Stimulated activated CD8-positive, alpha-beta memory T cell treated with anti-CD3 and anti-CD28 coated beads, Interleukin-7, amount 100 ng/mL, for 1 hour (primary cell): ENCODE measurements at places on chromosomes 7 and 10.

GRCh38 chr7:25408012-25408687, 179.9 kb upstream of the NPVF start:
- no peak for DNase-seq

GRCh38 chr7:121436688-121437087, 40.6 kb upstream of the FAM3C start:
- no peak for DNase-seq

- DNase-seq: no peak
Measured at GRCh38 chr10:50988792-50989191, 85.5 kb upstream of the PRKG1 start.

DNA sequence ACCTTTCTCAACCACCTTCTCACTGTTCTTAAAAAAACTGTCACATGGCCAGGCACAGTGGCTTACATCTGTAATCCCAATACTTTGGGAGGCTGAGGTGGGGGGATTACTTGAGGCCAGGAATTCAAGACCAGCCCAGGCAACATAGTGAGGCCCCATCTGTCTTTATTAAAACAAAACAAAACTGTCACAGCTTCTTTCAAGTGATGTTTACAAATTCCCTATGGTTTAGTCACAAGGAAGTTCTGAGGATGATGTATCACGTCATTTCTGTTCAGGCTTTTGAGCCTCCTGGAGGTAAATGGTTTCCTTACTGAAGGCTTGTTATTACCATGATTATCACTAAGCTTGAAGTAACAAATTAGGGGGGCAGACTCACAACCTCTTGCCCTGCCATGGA, 186.2 kb downstream of the CFTR start:
- DNase-seq: no peak

DNA sequence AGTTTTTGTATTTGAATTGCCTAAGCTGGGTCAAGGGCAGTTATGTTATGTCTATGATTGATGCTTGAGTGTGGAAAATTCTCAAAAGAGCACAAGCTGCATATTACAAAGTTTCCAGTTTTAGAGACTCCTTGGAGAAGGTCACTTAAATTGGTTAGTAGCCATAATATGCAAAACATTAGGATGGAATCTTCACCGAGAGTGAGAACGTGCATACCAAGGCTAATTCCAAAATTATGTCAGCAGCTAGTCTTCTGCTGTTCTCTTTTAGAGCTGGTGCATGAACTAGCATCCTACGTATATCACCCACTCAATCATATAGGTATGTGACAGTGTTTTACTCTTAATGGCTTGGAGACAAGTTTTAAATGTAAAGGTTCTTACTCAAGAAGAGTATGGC, 49.2 kb downstream of the MKX start:
- no peak for DNase-seq

- no peak for DNase-seq
Measured at GRCh38 chr10:62459072-62459471, 84.9 kb downstream of the ZNF365 start.

DNA sequence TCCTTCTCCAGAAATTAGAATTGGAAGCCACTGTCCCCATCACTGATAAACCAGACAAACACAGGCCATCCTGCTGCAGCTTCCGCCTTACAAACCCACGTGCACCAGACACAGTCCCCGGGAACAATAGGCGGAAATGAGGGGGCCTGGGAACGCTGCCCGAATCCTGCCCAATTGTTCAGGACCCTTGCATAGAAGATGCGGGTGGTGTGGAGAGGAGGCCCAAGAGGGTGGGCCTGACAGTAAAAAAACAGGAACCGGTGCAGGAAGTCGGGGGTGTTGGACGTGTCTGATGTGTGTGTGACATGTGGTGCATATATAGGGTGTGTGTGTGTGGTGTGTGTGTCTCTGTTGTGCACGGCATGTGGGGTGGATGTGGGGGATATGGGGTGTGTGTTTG, 26.5 kb upstream of the CHST15 start:
- DNase-seq: no peak

DNA sequence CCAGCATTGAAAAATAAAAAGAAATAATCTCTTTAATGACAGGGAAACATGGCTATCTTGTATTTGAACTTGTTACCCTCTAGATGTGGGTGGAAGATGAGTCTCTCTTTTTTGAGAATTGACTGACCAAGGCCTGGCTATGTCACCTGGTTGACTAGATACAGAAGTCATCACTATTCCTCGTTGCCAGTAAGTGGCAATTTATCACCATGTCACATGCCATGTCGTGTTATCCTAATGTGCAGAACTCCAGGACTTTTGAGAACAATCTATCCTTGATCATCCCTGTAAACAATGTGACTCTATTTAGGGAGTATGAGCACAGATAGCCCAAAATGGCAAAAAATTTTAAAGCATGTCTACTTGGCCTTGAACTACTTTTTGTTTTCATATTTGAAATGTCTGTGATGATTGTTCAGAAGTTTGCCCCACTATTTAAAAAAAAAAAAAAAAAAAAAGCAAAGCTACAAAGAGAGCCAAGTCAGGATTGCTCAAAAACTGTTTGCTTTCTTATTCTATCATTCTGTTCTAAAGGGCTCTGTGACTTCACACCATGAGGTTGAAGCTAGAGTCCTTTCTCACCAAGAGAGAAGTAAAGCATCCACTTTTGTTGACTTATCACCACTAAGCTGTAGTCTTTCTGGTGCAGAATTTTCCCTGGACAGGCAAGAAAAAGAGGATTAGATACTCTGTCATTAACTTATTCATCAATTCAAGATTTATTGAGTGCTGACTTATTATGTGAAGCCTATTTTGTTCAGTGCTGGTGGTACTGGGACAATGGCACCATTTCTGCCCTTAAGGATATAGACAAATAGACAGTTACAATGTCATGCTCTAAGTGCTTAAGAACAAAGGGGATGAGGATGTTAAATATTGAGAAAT, 10.4 kb upstream of the WIPF3 start:
- DNase-seq: no peak

- DNase-seq: no peak
Measured at GRCh38 chr7:143374561-143374960, 6.6 kb upstream of the ZYX start.

GRCh38 chr10:55979203-55979602, 381.9 kb downstream of the ZWINT start:
- DNase-seq: no peak

DNA sequence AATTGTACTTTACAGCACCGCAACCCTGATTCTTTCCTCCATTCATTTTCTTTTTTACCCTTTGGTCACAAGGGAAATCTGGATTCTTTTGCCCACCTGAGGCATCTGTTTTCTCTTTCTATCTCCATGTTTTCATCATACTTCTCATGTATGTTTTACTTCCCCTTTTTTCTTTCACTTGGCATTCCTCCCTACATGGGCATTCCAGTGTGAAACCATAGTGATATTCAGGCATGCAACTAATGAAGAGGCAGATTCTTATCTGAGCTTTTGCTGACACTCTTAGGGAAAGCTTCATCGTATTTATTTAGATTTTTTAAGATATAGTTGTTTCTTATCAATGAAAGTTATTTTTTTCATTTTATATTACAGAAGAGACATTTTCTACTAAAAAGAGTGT, 405.2 kb upstream of the TEX47 start:
- DNase-seq: no peak

DNA sequence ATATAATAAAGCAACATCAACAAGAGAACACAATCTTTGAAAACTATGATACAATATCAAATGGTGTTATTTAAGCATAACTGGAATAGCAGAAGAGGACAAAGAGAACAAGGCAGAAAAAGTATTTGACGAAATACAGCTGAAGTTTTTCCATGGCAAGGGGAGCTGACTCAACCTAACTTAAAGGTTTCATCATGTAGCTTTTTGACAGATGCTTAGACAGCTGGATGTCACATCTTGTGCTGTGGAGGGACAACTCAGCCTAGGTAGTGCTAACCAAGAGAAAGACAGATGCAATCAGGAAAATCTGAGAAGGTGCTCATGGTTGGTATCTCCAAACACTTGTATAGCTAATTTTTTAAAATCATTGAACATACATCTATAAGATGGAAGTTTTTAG, 208.2 kb downstream of the TFEC start:
- DNase-seq: no peak

DNA sequence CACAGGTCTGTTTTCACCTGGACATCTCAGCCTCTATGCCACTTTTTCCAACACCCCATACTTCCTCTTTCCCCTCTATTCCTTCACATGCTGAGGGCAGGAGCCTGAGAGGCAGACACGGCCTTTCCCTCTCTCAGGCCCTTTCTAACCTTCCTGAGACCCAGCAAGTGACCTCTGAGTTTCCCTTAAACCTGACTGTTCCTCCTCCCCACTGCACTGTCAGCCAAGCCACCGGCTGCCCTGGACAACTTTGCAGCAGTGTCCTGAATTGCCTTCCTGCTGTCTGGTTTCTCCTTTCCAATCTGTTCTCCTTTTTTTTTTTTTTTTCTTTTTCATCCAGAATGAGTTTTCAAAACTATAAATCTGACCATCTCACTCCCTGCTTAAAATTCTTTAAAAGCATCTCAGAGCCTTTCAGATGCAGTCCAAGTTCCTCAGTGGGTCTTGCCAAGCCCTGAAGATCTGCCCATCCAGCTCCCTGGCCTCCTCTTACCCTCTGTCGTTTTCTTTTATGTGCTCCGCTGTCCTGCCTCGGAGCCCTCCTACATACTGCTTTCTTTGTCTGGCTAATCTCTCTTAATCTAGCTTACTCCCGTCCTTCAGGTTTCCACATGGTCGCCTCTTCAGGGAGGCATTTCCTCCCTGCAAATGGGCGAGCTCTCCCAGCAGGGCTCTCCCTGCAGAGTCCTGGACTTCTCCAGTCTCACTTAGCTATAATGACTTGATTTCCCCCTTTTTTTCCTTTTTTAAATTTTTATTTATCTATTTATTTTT, 30.5 kb downstream of the SLC13A4 start:
- no peak for DNase-seq

- no peak for DNase-seq
Measured at GRCh38 chr10:128096486-128097199, 29.6 kb downstream of the MKI67 start.

- no peak for DNase-seq
Measured at GRCh38 chr7:92794391-92794790, 42.0 kb downstream of the CDK6 start.

DNA sequence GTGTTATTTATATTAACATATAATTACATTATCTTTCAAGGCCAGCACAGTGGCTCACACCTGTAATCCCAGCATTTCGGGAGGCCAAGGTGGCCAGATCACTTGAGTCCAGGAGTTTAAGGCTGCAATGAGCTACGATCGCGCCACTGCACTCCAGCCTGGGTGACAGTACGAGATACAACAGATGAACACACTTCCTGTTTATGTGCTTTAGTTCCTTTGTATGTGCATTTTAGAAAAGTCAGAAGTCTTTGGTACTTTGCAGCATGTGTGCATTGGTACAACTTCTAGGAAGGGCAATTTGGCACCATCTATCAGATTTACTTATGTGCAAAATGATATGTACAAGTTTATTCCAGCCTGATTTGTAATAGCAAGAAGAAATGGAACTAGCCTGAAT, 13.3 kb downstream of the SLC35G1 start:
- no peak for DNase-seq

- no peak for DNase-seq
Measured at GRCh38 chr7:30159698-30160143, 24.9 kb downstream of the MTURN start.

DNA sequence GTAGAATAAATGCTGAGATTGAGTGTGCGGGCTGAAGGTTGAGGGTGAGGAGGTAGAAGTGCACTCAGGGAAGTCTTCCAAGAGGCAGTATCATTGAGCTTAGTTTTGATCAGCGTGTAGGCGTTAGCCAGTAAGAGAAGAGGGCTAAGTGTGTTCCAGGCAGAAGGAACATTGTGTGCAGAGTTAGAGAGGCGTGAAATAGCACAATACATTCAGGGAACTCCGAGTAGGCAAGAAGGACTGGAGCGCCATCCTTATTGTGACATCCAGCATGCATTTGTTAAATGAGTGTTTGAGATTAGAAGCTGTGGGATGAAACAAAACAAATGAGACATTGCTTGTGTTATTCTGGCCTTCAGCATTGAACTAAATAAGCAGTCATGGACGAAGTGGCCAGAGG, 140.9 kb upstream of the MKLN1 start:
- no peak for DNase-seq

DNA sequence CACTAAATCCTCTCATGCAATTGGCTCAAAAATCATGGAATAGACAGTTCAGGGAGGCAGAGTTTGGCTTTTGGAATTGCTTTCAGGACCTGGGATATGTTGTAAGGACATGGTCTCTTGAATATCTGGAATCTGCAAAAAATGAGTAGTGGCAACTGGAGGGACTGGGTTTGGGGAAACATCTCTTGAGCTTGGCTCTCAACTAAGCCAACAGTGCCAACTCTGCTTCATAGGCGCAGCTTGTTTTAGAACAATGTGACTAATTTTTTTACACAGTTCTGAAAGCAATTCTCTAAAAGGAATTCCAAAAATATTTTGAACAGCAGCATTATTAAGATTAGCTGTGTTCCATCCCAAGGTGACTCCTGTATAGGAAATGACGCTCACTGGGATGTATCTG, 121.5 kb upstream of the DPP6 start:
- DNase-seq: no peak

- no peak for DNase-seq
Measured at GRCh38 chr7:111229916-111230315, 139.0 kb downstream of the LRRN3 start.

DNA sequence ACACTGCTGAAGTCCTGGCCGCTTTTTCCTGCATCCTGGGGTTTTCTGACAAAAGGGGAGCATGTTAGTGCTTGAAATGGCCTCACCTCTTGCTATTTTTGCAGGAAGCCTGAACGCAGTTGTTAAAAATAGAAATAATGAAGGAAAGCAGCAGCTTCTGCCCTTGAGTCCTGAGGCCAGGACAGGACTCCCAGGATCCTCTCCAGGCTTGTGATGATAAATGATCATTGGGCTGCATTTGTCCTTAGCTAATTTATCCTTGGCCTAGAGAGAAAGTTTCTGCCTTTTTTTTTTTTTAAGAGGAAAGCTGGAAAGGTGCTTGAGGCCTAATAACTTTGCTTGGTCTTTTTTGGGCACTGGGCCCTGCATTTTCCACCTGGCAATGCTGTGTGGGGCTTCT, 17.7 kb upstream of the FAM20C start:
- no peak for DNase-seq

- DNase-seq: no peak
Measured at GRCh38 chr10:74174521-74174920, 23.5 kb downstream of the ADK start.

DNA sequence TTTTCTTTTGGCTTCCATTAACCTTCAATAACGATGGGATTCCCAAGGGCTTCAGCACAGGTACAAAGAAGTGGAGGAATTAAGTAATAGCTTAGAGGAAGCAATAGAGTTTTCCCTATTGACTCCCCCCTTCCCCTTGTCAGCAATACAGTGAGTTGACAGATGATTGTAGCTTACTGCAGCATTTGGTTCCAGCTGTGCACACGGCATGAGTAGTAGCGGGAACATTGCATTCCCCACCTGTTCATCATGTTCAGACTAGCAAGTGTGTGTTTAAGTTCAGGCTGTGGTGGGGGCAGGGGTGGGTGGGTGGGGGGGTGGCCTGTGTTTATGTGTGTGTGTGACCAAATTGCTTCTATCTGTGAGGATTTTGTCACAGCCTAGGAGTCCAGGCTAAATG, 4.6 kb upstream of the ADRA2A start:
- DNase-seq: no peak
